Naive thymus-derived CD4-positive, alpha-beta T cell (primary cell): ENCODE measurements at places on chromosomes 3 and 15.

GRCh38 chr3:128076483-128077201, 24.4 kb downstream of the SEC61A1 start:
- peak; percentile 35 for DNase-seq

- no peak for DNase-seq
Measured at GRCh38 chr3:148023994-148024393, 614.8 kb downstream of the ZIC1 start.

DNA sequence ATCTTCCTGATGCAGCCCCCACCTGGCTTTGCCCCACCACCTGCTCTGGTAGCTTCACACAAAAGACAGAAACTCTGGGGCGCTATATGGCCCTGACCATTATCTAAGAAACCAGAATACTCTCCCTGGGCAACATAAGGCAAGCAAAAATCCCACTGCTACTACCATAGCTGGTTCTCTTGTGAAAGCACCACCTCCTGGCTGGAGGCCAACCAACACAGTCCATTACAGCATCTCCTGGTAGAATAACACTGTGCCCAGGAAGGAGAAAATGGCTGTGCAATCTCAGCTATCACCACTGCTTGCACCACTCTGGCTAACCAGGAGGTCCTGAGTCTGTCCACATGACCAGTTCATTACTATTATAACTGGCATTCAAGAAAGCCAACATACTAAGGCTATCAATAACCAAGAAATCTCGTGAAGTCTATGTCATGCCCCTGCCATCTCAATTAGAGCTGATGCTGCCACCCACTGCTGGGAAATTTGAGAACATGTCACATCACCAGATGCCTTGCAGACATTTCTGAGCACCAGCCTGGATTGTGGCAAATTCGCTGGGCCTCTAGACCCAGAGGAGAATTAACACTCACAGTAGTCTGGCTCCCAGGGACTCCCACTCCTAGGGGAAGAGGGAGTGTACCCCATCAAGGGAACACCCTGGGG, 1114.8 kb downstream of the ROBO2 start:
- no peak for DNase-seq

DNA sequence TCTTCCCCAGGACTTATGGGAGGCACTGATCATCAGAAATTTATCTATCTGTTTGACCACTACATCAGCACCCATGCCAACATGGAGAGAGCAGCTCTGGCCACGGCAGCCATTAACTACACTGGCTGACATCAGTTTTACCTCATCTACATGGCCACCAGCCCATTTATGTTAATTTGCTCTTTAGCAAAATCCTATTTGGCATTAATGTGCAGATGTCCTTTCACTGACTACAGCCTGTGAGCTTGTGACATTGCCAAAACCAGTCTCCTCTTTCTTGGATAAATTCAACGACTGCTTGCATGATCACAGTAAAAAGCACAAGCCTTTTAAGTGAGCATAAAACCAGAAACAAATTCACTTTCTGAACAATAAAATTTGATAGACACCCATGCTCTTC, 47.5 kb downstream of the NR1I2 start:
- no peak for DNase-seq

DNA sequence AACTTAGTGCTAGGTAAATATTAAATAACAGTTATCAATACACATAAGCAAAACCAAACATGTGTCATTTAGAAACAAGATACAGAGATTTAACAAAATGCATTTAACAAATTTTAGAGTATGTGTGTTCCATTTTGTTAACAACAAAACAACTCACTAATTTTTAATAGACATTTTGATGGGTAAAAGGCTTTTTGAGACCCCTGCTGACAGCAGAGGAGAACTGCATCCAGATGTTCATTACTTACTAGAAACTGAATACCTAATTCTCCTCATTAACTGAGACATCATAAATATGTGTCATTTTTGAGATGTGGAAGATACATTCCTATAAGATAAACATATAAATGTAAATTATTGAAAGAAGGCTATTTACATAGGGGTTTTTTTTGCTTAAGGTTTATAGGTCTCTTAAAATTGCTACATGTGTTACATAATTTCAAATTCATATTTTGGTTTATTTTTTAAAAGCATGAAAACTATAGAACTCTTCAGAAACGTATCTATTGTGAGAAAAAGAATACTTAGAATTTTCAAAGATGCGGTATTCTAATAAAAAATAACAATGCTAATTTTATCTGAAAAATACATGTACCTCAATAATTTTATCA, 1009.8 kb downstream of the TUSC7 start:
- DNase-seq = no peak

DNA sequence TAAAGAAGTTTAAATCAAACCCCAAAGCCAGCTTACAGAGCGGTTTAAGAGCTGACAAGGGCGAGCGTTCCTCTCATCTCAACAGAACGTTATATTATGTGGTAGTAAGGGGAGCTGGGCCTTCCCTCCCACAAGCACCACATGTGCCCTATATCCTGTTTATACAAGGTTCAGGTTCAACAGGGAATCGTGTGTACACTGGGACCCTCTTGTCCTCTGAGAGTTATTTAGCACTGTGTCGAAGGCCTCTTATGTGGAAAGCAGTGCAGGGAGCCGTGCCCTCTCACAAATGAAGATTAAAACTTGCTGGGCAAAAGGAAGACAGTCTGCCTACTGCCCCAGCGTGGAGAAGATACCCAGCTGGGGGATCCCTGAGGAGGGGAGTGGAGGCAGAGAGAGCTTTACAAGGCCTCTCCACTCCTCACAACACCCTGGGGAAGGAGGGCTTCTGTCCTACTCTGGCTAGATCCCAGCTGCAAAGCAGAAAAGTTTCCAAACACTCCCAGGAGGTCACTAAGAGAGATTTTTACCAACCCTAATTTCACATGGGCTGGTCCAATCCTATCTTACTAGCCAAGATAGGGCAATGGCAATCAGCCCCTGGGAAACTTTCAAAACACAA, 2.9 kb downstream of the TLE3 start:
- DNase-seq = peak; percentile 23

DNA sequence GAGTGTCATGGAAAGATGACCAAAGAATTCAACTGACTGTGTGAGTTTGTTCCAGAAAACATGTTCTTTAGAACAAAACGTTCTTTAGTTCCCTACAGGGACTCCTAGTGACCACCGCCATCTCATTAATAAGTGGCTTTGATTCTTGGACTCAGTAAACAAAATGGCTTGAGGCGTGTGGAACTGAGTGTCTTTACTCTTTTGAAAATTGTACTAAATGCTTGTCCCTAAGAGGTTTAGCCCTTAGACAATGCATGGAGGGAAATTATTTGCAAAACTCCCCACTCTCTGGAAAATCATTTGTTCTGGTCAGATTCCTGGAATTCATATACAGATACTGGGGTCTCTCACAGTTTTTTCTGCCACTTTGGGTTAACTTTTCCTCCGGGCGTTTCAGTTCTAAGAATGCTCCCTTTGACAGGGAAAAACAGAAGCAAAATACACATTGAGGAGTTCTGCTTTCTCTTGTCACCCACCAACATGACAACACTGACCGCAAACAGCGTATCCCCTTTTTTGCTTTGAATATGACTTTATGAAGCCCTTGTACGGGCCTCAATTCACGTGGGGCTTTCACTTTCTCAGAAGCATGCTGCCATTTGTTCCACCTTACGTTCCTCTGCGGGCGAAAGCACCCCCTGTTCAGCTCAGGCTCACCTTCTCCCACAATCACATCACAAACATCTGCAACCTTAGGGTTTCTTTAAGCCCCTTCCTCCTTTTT, 15.3 kb upstream of the NRROS start:
- DNase-seq = no peak

DNA sequence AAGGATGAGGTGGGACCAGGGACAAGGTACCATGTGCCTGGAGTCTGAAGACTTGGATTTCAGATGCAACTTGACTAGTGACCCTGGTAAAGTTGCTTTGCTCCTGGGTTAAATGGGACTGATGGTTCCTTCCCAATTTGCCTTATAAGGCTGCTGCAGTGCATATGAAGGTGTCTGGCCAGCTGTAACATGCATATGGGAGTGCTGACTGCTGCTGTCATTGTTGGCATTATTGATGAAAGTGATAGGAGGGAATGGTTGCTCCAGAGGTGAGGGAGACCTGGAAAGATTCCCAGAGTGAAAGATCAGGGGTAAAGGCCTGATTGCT, 20.5 kb downstream of the CYP8B1 start:
- DNase-seq = no peak

DNA sequence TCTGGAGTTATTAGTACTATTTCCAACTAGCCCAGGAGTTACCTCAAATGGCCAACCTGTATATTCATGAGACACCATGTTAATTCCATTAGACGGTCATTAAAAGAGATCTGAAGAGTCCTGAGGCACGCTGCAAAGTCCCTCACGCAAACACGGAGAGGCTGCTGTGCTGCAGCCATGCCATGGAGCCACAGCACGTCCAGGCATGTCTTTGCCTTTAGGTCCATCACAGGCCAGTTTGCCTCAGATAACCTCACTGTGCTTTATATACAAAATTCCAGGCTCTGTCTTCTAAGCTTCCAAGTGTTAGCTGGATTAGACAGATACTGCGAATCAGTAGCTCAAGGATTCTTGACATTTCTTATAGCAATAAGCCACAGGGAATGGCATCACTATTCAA, 9.8 kb upstream of the PLAAT1 start:
- DNase-seq = no peak

GRCh38 chr3:18445401-18446148, 20.4 kb upstream of the SATB1 start:
- DNase-seq = no peak

DNA sequence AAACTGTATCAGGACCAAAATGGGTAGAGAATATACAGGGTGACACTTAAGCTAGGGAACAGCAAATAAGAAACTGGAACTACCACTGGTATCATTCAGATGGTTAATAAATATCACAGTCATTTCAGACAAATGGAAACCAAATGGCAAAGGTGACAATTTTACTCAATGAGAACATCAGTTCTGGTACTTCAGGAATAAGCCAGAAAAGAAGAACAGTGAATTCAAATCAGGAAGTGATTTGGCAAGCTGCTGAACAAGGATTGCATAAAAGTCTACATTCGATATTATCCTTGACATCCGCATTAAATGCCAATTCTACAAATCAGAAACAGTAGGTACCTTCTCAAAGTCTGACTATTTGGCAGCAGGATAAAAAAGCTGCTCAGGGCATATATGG, 23.5 kb upstream of the STIMATE start:
- DNase-seq = no peak

- DNase-seq = no peak
Measured at GRCh38 chr3:141384157-141384556, 15.9 kb downstream of the ZBTB38 start.

- no peak for DNase-seq
Measured at GRCh38 chr3:140832883-140833282, 108.8 kb upstream of the SLC25A36 start.

DNA sequence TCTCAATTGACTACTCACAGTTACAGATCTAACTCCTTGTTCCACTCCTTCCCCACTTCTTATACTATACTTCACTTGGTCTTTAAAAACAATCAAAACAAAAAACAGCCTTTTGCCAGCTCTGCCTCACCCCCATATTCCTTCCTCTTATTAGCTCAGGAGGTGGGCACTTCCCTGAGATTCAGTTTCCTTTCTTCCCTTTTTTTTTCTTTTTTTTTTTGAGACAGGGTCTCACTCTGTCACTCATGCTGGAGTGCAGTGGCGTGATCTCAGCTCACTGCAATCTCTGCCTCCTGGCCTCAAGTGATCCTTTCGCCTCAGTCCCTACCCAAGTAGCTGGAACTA, 6.9 kb downstream of the C3orf62 start:
- DNase-seq = no peak

DNA sequence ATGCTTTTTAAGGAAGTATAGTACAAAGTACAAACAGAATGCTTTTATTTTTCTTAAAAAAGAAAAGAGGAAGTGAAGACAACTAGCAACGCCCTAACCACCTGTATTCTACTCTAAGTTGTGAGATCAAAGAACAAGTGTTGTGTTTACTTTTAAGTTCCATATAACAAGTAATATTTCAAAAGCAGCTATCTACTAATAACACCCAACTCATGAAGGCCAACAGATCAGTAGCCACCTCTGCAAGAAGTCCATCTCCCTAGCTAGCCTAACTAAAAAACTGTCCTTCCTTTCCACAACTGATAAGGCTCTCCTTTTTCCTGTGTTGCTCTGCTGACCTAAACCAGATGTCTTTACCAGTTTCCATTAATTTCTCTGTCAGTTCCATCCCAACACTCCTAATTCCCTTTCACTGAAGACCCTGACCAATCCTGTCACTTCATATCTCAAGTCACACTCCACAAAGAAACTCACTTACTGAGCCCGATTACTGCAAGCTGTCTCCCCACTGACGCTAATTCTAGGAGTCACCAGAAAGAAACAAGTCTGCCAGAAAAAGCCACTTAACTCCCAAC, 26.9 kb downstream of the PHC3 start:
- peak; percentile 23 for DNase-seq

DNA sequence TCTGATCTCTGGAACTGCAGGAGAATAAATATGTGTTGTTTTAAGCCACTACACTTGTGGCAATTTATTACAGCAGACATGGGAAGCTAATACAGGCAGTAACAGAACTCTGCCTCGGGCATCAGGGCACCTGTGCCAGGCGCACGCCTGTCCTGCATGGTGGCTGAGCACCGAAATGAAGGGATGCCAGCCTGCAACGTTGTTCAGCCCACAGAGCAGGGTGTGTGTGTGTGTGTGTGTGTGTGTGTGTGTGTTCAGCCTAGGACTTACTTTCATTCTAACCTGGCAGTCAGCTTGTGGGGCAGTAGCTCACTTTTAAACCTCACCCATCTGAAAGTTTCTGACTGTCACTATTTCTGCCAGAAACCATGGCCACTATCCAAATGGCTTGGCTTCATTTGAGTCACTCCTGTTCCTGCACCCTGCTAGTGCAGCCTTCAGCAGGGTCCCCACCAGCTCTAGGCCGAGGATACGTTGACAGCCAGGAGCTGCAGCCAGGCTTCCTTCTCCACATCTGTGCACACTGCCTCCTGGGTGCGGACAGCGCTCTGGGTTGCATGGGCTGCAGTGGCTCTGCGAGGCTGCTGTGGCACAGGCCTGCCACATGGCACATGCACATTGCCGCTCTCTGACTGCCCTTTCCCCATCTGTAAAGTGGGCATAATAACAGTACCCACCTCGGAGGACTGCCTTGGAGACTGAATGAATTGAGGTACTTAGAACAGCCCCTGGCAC, 4.5 kb downstream of the UROC1 start:
- DNase-seq = no peak

DNA sequence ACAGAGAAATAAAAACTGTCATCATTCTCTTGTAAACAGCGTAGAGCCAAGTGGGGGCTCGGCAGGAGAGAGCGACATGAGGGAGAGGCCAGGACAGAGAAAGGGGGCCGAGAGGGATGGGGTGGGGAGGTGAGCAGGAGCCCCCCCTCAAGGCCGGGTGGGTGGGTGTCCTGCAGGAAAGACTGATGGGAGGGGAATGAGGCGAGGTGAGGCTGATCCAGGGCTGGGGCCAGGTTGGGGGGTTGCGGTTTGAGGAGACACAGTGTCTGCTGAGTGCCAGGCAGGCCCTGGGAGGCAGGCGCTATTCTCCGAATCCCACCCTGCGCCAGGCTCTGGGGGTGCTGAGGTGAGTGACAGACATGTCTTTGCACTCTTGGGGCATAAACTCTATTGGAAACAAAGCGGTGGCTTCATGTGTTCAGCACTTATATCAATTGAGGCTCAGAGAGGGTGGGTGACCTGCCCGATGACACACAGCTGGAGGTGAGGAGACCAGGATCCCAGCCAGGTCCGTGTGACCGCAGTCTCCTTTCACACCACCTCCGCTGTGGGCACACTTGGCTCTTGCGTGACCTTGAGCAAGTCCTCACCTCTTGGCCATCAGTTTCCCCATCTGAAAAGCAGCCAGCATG, 19.6 kb upstream of the CSPG4 start:
- no peak for DNase-seq

GRCh38 chr3:27345493-27345892, 23.7 kb downstream of the NEK10 start:
- no peak for DNase-seq

- DNase-seq = no peak
Measured at GRCh38 chr3:119349354-119350041, 55.3 kb downstream of the ARHGAP31 start.
